ENCODE measurements at places on chromosomes 13 and 19. TPM values are rescaled to one million over a fixed set of nuclear protein-coding genes. Genes with fewer than 3 reads are reported as not detected.

Gene GSX1
- total RNA-seq, result not detected

Gene TMEM59L
- total RNA-seq, result 0.75 TPM

Gene ZNF431
- 13.6 TPM for total RNA-seq

Gene ZNF234
- 8.9 TPM for total RNA-seq

Gene SPART
- total RNA-seq, result 49.8 TPM

Gene CLEC4G
- total RNA-seq, result not detected

GRCh38 chr19:43524922-43525835, 1.8 kb downstream of the ETHE1 start:
- peak; percentile 43 for DNase-seq

DNA sequence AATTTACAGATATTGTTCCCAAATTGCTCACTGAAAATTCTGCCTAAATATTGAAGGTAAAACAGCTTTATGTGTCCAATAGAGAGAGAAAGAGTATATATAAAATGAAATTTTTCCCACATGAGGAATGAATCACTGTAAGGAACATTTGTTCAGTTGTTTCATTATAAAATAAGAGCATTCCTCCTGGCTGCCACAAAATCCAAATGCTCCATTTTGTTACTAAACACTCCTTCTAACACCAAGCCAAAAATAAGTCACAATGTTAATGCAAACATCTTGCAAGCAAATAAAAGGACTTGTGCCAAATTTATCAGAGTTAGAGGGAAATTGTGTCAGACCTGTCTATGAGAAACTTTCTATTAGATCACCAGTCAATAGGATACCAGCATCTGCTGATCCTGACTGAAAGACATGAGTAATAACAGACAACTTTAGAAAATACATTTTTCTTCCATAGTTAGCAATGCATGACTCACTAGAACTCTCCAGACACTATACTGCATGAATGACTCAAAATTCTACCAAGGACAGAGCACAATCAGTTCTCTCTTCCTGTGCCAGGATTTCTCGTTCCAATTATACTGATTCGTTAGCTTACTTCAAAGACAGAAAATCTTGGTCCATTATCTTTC, 83.5 kb upstream of the FNDC3A start:
- DNase-seq, result no peak

GRCh38 chr19:39074942-39075341, 9.2 kb upstream of the ACP7 start:
- no peak for DNase-seq

DNA sequence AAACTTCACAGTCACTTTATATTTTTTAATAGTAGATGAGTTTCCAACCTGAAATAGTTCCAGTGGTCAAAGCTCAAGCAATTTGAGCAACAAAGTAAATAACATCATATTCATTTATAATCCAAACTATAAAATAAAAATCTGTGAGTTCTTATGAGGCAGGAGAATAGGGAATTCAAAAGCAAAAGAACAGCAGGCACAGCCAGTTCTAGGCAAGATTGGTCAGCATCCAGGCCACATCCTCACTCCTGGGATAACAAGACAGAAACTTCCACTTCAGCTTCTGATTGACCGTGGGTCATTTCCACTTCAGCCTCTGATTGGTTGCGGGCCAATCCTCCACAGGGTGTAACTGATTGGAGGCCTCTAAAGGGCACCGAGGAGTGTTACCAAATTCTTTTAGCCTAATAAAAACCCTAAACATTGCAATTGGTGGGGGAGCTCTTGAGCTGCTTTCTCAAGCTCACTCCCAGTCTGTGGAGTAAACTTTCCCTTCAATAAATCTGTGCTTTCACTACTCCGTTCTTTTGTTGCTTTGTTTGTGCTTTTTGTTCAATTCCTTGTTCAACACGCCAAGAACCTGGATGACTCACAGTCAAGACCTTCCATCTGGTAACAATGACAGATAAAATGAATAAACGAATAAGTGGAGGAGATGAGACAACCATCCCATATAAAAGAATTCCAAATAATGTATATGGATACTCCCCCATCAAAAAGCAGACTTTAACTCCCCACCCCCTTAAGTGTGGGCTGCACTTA, 42.6 kb upstream of the AMER2 start:
- peak; percentile 16 for DNase-seq

- DNase-seq, result peak; percentile 34
These were observed 5.8 kb downstream of the PPP1R37 start for GRCh38 chr19:45098521-45099466.

Data from heart right ventricle (tissue), 16 donors.